ENCODE measurements at places on chromosomes 16 and 17.

DNA sequence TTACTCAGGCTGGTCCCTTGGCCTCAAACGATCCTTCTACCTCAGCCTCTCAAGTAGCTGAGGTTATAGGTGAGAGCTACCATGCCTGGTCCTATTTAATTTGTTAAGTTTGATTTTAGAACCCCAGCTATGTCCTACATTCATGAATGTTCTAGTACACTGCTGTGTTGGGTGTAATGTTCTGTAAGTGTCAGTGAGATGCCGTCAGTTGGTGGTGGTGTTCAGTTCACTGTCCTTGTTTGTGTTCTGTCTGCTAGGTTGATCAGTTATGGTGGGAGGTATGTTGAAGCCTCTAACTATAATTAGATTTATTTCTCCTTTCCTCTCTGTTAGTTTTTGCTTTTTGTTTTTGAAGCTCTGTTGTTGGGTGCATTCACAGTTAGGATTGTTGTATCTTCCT, 8.3 kb downstream of the IST1 start:
- DNase-seq = no peak

DNA sequence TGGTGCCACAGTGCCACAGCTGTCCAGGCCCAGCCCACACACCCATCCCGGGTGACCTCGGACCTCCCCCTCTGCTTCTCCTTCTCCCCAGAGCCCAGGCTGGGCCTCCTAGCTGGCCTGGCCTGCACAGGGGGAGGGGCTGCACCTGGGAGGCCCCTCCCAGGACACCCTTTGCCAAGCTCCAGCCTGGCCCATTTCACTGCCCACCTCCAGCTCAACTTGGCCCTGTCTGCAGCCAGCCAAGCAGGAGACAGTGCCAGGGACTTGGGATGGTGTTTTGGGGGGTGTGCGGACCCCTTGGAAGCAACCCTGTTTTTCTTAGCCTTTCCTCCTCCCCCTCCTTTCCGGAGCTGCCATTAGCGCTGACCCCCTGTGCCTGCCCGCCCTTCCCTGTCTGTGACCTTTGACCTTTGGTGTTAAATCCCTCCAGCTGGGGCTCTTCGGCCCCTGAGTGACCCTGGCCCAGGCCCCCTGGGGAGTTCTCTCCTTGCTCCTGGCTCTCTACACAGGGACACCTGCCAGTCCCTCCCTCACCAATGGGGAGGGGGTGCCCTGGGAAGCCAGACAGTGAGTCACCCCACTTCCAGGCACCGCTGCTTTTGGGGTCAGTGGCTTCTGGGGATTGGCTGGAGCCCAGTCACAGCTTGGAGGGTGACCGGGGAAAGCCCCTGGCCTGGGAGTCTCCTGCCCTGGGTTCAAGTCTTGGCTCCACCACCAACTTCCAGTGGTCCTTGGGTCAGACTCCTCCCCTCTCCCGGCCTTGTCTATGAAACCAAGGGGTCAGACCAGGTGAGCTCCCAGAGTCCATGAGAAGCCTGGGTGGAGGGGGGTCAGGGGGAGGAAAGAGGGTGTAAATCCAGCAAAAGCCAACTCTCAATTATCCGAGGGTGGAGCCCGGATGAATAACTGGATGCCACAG, 1.9 kb downstream of the GLIS2 start:
- peak; percentile 7 for DNase-seq

DNA sequence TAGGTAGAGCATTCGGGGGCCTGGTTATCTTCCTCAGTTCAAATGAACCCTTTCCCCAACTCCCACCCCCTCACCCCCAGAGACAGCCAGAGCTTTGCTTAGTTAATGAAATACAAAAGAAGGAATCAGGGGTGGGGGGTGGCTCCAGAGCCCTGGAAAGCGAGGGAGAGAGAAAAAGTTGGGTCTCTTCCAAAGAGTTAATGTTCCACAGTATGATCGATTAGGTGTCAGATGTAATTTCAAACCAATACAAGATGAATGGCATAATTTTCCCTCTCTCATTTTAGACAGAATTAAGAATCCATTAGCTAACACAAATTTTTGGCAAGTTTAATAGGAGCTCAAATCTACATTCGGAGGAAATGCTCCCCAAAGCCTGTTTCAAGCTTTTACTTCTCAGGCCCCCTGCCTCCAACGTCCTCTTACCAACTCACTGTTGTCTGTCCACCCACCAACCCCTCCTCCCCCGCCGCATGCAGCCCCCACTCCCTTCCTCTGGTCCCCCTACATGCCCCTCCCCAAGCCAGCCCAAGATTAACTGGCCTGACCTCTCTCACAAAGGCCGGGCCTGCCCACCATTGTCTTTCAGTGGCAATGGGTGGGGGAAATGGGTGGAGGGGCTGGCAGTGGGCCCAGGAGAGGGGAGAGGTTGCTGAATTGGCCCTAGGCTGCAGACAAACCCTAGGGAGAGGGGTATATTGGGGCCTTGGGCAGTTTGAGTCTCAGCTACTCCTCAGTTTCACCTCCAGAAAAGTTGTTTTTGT, 28.2 kb downstream of the NEUROD2 start:
- no peak for DNase-seq

- DNase-seq = no peak
Measured at GRCh38 chr16:8600144-8600775, 9.9 kb upstream of the TMEM114 start.

DNA sequence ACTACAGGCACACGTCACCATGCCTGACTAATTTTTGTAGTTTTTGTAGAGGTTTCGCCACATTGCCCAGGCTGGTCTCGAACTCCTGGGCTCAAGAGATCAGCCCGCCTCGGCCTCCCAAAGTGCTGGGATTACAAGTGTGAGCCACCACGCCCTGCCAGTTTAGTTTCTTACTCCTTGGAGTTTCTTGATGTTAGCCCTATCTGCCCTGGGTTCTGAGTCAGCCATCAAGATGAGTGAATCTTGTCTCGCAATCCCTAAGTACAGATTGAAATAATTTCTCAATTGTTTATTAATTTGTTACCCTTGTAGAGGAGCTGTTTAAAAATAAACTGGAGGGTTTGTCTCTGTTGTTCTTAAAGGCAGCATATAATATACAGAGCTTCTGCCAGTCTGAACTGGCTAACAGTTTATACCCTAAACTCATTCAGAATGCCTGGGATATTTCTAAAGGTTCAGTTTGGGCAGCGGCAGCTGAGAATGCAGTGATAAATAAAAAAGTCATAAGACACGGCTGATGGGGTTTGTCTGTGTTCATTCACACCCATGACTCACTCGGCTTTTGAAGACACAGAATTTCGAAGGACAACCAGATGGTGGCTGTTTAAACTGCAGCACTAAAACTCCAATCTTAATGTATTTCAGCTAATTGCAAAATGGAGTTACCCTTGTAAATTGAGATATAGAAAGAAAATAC, 39.6 kb downstream of the GPRC5B start:
- DNase-seq = no peak

GRCh38 chr17:33292981-33293867, at the start of gene ASIC2:
ASIC2 (minus strand) TSS chr17:33293295.
- no peak for DNase-seq

DNA sequence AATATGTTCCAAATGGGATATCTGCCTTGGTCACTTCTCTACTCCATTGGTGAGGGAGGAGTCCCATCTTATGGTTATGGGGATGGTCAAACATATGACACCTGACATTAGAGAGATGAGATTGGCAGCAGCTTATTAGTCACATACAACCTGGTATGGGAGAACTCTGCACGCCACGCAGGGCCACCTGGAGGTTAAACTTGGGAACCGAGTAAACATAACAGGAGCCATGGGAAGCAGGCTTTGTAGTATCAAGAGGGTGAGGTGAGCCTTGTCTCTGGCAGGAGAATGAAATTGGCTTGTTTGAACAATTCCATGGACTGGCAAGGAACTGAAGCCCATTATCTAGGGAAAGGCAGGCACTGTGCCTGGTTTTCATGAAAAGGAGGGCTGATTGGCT, 238.7 kb upstream of the ELAC2 start:
- no peak for DNase-seq

GRCh38 chr16:974611-975261, 4.0 kb upstream of the LMF1 start:
- no peak for DNase-seq

DNA sequence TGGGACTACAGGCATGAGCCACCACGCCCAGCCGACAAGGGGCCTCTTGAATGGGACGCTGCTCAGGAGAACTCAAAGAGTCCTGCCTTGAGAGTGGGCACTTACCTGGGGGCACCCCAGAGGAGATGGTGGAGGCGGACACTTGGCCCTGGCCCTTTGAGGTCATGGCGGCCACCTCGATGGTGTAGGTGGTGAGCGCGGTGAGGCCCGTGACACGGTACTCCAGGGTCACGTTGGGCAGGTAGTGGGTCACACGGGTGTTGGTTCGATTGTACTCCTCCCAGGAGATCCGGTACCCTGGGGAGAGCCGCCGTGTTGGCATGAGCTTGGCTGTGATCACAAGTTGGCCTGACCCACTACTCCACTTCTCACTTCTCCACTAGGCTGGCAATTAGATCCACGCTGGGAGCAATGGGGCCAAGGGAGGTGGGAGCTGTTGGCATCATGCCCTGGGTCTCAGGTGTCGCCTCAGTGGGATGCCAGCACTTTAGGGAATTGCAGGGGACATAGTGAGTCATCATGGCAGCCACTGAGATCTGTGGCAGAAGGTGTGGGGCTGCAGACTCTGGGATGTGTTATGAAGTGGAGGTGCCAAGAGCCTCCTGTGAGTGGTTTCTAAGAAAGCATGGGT, 89.2 kb upstream of the CDC42EP4 start:
- DNase-seq = no peak

All from NB4 (cell line).